ENCODE measurements at places on chromosomes 4 and X.

- no peak for DNase-seq
Measured at GRCh38 chr4:167717495-167717894, 374.8 kb upstream of the ANXA10 start.

DNA sequence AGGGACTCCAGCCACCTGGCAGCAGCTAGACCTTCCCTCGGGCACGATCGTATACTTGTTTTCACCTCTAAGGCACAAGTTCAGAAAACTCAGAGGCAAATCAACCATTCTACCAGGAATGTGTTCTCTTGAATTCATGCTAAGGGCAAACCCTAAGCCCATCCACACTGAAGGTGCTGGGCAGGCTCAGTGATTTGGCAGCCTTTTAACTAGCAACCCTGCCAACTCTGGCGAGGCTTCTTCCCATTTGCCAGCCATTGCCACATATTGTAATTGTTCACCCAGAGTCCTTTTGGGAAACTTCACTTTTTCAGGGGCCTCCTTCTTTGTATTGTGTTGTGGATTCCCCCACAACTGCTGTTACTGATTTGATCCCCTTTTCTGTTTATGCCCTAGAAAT is 298.6 kb upstream of the LDB2 start:
- no peak for DNase-seq

DNA sequence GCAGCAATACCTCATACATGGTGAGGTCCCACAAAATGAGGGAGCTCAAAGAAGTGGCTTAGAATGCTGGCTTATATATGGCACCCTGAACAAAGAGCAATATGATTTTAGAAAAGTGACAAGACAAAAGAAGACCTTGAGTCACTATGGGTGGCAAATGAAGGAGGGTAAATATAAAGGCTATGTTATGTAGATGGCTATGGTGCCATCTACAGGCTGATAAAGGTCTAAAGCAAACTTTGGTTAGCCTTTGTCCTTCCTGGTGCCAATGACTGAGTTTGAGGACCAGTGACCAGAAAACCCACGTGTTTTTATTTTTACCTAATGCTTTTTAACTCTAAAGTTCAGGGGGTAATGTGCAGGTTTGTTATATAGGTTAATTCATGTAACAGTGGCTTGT is 151.8 kb downstream of the CCNG2 start:
- DNase-seq: no peak

- no peak for DNase-seq
Measured at GRCh38 chr4:118867311-118868067, 21.2 kb upstream of the SYNPO2 start.

DNA sequence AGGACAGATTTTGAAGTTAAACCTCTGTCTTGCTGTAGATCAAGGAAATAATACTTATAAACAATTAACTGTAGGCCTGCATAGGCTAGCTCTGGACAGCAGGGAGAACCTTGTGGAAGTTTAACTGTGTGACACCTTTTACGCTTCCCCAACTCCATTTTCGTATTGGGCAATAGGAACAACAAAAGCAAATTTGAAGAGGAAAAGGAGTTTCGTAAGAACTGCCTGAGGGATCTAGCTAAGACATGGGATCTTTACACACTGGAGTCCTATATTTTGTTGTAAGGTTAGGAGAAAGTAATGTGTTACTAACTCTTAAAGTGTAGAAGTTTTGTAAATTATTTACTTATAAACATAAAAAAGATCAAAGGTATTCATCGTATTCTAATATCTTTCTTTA is 324.9 kb upstream of the CASK start:
- DNase-seq: no peak

DNA sequence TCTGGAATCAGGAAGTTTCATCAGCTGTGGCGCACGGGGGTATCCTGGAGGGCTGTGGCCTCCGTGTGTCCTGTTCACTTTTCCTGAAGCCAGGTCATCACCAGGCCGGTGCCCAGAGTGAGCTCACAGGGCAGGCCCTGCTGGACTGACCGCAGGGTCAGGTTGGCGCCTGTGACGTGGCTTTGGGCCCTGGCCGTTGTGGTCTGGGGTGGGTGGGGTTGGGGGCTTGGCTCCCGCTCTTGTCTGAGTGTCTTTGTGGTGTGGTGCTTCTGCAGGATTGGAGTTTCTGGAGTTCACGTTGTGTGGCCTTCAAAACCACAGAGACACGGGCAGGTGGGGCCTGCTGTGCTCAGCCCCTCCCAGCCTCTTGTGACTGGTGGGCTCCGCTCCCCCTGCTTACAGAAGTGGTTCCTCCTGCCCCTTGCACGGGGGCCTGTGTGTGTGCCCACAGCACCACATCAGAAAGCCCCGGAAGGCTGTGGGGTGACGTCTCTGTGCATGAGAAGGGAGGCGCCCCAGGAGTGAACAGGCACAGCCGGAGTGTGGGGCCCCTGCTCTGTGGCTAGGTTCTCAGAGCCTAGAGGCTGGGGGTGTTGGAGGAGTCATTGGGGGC is 9.5 kb downstream of the RGS12 start:
- DNase-seq: no peak

GRCh38 chr4:15742083-15742582 is 36.0 kb upstream of the CD38 start:
- no peak for DNase-seq

DNA sequence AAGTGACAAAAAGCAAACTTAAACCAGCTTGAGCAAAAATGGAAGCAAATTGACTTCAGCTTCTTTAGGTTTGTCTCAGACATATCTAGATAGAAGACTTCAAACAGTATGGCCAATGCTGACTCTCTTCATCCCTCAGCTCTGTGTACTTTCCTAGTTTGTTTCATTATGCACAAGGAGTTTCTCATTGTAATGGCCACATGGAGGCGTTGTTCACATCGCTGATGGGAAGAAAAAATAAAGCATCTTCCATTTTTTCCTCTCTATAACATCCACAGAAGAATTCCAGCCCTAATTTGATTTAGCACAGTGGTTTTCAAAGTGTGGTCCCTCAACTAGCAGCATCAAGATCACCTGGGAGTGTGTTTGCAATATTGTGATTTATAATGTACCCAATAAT is 397.5 kb upstream of the PRKX start:
- DNase-seq: no peak

- DNase-seq: no peak
Measured at GRCh38 chr4:174117445-174117844, 166.0 kb downstream of the FBXO8 start.

GRCh38 chrX:142828129-142828528 is 197.6 kb upstream of the SPANXN4 start:
- no peak for DNase-seq

GRCh38 chrX:153455571-153455970 is 9.7 kb upstream of the TREX2 start:
- DNase-seq: no peak

GRCh38 chrX:153445856-153446635 is at the start of gene TREX2:
Gene TREX2 (minus strand): TSS chrX:153446056. CDS start chrX:153445430, 626 bp downstream.
- DNase-seq: no peak

DNA sequence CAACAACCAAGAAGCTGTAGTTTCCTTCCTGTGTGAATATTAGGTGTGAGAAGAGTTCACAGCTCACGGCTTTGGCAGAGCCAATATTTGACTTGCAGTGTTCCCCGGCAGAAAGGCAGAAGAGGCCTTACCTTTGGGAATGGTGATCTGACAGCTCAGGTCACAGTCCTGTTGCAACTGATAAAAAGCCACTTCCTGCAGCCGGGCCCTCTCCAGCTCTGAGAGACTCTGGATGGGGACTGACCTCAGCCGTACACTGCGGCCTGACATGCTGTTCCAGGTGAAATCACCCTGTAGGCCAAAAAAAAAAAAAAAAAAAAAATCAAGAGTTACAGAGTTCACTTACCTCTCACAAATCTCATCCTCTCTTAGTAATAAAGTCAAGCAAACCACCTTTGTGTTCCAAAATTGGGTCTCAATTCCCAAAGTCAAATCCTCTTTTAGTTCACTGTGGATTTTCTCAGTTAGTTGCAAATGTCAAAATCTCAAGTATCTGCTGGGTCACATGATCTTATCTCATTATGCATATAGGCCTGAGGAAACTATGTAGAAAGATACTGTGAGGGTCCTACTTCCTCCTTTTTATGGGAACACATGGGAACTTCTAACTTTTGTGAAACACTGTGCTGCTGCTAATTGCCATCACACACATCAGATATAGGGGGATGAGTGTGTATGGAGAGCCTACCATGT is 38.6 kb upstream of the AMELX start:
- DNase-seq: no peak

DNA sequence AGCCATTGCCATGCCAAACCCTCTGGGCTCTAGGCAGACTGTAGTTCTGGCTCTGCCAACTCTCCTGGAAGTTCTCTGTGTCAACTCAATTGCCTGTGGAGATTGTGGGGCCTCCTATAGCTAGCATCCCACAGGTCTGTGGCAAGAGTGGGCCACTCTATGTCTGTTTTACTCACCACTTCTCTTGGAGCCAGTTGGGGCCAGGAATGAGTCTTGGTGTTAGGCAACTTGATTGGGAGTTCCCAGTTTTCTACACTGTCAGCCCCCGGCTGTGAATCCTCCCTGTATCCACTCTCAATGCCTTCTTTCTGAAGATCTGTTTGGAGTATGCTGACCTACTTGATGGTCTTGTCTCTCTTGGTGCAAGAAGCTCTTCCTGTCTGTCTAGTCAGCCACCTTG is 48.2 kb upstream of the EPGN start:
- DNase-seq: no peak

DNA sequence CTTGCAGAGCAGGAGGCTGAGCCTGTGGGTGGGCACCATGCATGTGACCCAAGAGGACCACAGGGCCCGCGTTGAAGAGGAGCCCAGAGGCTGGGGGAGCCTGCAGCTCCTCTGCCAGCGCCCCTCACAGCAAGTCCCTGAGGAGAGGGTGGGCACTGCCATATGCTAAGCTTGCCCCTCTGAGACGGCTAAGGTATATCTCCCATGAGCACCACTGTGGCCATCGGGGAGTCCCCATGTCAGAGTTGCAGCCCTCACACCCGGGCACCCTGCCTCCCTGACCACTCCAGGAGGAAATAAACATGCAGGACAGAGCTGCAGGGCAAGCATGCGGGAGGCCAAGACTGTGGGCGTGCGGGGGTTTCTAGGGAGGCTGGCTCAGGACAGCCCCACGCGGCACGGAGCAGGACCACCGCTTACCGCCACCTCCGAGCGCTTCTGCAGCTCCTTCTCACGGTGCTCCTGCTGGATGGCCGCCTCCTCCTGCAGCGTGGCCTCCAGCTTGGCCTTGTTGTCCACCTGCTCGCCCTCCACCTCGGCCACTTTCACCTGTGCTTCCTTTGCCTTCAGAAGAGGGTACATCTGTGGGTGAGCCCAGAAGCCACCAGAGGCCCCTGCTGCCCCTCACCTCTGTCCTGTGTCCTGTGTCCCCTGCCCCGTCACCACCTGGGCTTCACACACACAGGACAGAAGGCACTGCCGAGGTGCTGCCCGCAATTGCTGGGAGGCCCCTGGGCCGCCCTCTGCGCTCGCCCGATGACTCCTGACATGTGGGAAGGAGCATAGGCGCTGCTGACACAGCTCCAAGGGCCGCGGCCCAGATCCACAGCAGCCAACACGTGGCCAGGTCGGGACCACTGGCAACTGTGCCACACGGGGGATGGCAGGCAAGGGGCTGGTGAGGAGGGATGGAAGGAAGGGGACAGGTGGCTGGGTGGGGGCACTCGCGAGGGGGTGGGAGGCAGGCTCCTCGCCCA is 29.8 kb downstream of the FGFR3 start:
- no peak for DNase-seq

- DNase-seq: no peak
Measured at GRCh38 chrX:21940356-21940829, at the start of gene SMS. Gene SMS (plus strand): TSS chrX:21940709. CDS start chrX:21940825, 116 bp downstream.

- no peak for DNase-seq
Measured at GRCh38 chr4:148780426-148781005, 338.3 kb upstream of the NR3C2 start.

DNA sequence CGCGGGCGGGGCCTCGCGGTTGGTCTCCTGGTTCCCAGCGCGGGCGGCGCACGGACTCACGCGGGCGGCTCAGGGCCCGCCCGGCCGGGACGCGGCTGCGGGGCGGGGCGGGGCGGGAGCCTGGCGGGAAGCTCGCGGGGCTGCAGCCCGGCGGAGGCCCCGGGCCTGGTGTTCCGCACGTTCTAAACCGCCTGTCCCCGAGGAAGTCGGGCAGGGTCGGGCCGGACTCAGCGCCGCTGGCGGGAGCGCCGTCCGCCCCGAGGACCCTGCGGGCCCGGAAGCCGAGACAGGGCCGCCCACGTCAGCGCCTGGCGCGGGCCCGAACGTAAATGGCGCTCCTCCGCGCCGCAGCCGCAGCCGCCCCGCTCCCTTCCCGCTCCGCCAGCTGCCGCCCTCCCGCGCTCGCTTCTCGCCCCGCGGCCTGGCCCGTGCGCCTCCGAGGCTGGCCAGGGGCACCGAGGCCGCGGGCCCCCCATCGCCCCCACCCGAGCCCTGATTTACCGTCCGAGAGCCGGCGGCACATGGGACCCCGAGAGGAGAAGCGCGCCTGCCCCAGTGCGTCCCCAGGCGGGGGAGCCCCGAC is 309 bp upstream of the CTBP1 start:
- DNase-seq: no peak

- no peak for DNase-seq
Measured at GRCh38 chr4:73676136-73676535, 55.9 kb upstream of the RASSF6 start.

DNA sequence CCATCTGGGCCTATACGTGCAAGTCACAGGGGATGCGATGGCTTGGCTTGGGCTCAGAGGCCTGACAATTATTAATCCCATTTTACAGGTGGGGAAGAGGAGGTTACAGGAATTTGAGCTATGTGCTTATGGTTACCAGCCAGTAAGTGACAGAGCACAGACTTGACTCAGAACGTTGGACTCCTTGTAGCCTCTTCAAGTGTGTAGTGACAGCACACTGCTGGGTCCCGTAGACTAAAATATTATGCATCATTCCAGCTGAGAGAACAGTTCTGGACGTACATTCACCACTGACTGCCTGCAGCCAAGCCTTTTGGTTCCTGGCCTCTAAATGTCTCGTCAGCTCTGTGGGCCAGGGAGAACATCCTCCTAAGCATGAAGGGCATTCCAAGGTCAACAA is 314.5 kb downstream of the GPAT3 start:
- DNase-seq: no peak

DNA sequence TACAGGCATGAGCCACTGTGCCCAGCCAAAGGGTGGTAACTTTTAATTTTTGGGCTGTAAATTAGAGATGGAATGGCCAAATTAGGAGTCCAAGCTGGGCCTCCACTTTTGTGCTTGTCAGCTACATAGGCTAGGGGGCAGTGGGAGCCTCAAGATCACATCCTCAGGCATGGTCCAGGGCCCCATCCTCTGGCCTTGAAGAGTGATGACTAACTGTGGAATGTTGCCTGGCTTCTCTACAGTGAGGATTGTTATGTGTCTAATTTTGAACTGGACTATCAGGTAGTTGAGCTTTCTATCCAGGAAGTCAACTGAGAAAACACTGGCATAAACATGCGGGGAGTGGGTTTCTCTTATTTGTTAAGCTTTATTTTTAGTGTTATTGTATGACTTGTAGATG is 33.0 kb downstream of the CCNG2 start:
- peak; percentile 23 for DNase-seq

- no peak for DNase-seq
Measured at GRCh38 chr4:153439831-153440230, 26.3 kb upstream of the TMEM131L start.

GRCh38 chrX:19904778-19905367 is 17.5 kb upstream of the SH3KBP1 start:
- DNase-seq: no peak

- no peak for DNase-seq
Measured at GRCh38 chr4:8864912-8865680, 6.5 kb downstream of the HMX1 start.
